ENCODE measurements at places on chromosomes 2 and 18. TPM values are rescaled to one million over a fixed set of nuclear protein-coding genes. Genes with fewer than 3 reads are reported as not detected.

DNA sequence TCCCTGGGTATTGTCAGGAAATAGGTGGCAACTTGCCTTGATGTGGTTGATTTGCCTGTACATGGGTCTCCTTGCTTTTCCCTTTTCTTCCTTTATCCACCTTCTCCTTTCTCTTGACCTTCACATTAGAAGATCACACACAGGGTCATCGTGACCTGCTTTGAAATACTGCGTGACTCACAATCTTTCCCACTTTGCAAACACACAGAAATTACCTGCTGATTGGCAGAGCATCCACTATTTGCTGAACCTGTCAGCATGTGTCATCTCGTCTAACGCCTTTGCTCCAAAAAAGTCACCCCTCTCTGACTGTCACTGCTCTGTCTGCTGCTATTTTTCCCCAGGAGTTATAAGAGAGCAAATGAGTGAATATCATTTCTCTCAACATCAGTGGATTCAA is 60.8 kb downstream of the MYO3B start:
- no peak for DNase-seq

GRCh38 chr2:56534321-56534720 is 350.5 kb downstream of the CCDC85A start:
- DNase-seq, result no peak

GRCh38 chr2:23595601-23596251 is 210.7 kb downstream of the KLHL29 start:
- peak; percentile 86 for DNase-seq

DNA sequence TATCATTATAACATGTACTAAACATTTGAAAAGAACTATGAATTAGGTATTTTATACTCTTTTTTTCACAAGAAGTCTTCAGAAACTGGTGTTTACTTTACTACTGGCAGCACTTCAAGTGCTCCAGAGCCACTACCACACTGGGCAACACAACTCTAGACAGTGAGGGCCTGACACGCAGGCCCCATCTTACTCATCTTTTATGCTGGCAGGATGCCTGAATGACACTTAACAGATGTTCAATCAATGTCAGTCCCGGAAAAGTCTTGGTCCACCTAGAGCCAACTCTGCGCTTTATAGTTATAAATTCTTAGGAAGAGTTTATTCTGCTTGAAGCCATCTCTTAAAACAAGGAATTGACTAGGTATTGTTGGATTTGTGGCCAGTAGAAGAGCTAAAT is 8.7 kb upstream of the WIPF1 start:
- peak; percentile 98 for DNase-seq

DNA sequence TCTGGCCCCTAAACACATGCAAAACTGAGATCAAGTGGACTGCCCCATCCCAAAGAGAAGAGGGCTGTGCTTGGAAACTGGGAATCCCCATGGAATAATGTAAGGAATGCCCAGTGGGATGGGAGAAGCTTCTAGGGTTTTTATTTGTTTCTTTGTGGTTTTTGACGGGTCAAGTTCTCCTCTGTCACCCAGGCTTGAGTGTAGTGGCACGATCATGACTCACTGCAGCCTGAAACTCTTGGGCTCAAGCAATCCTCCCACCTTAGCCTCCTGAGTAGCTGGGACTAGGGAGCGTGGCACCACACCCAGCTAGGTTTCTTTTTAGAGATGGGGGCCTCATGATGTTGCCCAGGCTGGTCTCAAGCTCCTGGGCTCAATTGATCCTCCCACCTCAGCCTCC is 101.7 kb upstream of the ZSWIM2 start:
- peak; percentile 80 for DNase-seq

- DNase-seq, result no peak
Measured at GRCh38 chr2:95042472-95043271, 17.2 kb downstream of the MAL start.

DNA sequence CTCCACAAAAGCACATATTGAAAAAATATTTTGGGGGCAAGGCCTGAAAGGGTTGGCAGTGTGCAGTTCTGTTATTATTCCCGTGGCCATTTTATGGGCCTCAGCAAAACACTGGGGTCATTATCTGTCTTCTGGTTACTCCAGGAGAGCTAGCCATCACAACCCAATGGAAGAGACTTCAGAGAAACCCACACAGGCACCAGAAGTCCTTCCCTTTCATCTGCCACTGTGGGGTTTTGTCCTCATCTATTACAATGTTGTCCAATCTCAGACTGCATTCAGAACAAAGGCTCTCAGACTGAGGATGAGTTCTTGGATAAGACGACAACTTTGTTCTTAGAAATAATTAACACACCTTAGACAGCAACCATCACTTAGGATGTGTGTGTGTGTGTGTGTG is 98.4 kb downstream of the PIEZO2 start:
- DNase-seq, result no peak

GRCh38 chr2:223835701-223836532 is 1.5 kb downstream of the AP1S3 start:
- DNase-seq, result no peak

Gene PIGN
- 18.5 TPM for total RNA-seq

Gene SPEG
- 32.7 TPM for total RNA-seq
